ENCODE measurements at places on chromosomes 4 and X. TPM values are rescaled to one million over a fixed set of nuclear protein-coding genes. Genes with fewer than 3 reads are reported as not detected.

The CXCL11 gene
- total RNA-seq, result not detected

The MBNL3 gene
- 8.7 TPM for total RNA-seq

The MYOZ2 gene
- not detected for total RNA-seq

DNA sequence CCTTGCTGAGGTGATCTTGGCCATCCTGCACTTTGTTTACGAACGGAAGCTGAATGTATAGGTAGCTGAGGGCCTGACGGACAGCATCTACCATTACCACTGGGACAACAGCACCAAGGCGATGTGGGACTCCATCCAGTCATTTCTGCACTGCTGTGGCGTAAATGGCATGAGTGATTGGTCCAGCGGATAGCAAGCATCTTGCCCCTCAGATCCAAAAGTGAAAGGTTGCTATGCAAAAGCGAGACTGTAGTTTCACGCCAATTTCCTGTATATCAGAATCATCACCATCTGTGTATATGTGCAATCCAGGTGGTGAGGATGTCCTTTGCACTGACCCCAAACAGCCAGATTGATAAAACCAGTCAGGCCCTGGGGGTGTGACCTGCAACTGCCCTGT lies 4.2 kb upstream of the PYURF start:
- no peaks in the 10 kb centered on the region for H3K36me3 ChIP-seq
- H3K27me3 ChIP-seq, result no peaks in the 10 kb centered on the region
- no peak overlapping the region for H3K4me3 ChIP-seq
- H3K4me1 ChIP-seq, result peaks cover 28% of the 10 kb centered on the region
- no peak for DNase-seq
- no peak overlapping the region for H3K27ac ChIP-seq

- H3K27me3 ChIP-seq, result no peaks in the 10 kb centered on the region
- H3K27ac ChIP-seq, result peak overlapping the region; percentile 96
- peak overlapping the region; percentile 91 for H3K4me3 ChIP-seq
- peaks cover 9% of the 10 kb centered on the region for H3K4me1 ChIP-seq
These were observed 3.5 kb downstream of the HUWE1 start for GRCh38 chrX:53682885-53683555.

DNA sequence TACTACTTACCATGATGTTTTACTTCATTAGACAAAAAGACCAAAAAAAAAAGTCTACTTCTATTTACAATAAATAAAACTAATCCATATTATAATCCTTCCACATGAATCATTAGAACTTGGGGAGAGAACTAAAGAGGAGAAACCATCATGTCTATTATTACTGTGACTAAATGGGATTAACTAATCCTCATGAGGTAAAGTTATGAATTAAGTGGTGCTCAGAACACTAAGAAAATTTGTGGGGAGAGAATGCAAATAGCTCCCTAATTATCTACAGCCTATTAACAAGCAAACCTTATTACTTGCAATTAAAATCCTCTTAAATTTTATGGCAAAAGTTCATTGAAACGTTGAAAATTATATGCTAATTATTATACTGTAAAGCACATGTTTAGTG lies 68.8 kb downstream of the MAB21L2 start:
- no peaks in the 10 kb centered on the region for H3K27me3 ChIP-seq
- H3K4me3 ChIP-seq, result no peak overlapping the region
- no peaks in the 10 kb centered on the region for H3K36me3 ChIP-seq

DNA sequence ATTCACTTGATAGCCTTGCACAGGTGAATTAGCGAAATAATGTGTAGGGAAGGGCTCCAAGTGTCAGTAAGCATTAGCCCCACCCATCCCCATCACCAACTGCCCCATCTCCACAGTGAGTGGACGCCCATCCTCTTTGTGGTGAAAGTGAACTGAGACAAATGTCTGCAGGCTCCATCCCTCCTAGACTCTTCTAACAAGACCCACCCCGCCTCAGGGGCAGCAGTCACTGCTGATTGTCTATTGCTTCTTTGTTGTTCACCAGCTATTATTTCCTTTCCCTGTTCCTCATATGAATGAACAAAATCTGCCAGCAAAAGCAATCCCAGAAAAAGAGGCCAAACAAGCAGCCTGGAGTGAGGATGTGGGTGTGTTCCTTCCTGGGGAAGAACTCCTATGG lies 96.4 kb downstream of the LDB2 start:
- DNase-seq, result no peak
- H3K36me3 ChIP-seq, result no peaks in the 10 kb centered on the region
- no peak overlapping the region for H3K4me3 ChIP-seq
